ENCODE measurements at places on chromosomes 11 and 22.

DNA sequence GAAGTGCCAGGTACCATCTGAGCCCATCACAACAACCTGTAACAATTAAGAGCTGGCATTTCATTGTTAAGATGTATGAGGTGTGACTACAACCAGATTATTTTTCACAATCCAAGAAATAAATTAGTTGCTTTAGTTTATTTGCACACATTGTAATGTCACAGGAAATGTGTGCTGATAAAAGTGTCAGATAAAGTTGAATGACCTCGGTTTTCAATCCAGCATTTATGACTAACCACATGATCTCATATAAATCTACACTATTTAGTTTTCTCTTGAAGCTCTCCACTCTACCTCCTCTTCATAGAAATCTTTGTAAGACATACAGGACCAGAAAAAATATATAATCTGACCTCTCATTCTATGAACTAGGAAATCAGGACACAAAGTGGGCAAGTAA, 166.2 kb downstream of the PGR start:
- no peak for DNase-seq

GRCh38 chr11:2909133-2909902, 19.9 kb downstream of the PHLDA2 start:
- no peak for DNase-seq

GRCh38 chr11:7019500-7020182, 505 bp downstream of the ZNF214 start:
- no peak for DNase-seq

GRCh38 chr11:134132808-134133207, 63.9 kb downstream of the JAM3 start:
- DNase-seq: no peak

GRCh38 chr11:92506809-92507336, 282.3 kb downstream of the FAT3 start:
- no peak for DNase-seq

DNA sequence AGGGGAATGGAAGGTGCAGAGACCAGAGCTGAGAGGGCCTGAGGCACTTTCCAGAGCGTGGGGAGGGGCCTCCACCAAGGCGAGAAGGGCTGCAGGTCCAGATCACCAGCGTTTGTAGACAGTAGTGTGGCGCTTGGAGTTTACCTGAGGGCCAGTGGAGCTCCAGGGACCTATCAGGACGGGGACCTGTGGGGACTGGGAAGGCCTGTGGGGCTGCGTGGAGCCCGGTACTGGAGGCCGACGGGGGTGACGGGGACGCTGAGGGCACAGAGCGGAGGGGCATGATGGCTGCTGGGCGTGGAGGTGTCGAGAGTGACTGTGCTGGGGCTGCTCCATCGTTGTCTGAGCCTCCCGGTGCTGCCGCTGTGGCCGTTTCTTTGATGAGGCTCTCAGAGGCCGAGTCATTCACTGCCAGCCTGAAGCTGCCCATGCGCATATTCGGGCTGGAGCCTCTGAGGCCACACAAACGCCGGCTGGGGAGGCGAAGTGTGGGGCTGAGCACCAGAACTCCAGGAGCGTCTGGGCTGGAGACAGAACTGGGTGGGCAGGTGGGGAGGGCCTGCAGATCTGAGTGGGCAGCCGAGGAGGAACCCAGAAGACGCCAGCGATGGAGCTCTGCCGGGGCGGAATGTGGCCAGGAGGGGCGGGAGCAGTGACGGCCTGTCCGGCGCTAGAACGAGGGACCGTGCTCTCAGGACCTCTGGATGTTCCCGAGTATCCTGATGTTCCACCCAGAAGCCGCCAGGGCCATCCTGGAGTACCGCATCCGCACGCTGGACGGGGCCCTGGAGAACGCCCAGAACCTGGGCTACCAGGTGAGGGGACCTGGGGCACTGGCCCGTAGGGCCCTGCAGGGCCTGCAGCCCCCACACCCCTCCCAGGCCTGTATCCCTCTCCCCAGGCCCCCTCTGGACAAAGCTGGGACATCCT, 2.6 kb downstream of the PGGHG start:
- no peak for DNase-seq

Data from activated effector memory CD4-positive, alpha-beta T cell treated with Interleukin-2 at 50 U/mL for 16 hours (primary cell).